ENCODE measurements at places on chromosomes 16 and 17. TPM values are rescaled to one million over a fixed set of nuclear protein-coding genes. Genes with fewer than 3 reads are reported as not detected.

NPIPA3 gene
- not detected for total RNA-seq

GRCh38 chr17:35432176-35433074 lies at the start of gene SLFN12:
SLFN12 (minus strand) TSS chr17:35432500; CDS start chr17:35423028, 9,472 bp downstream.
- DNase-seq, result no peak

- peak; percentile 40 for DNase-seq
These were observed 99.9 kb downstream of the EFCAB13 start for GRCh38 chr17:47423406-47424295.

PRR35 gene
- total RNA-seq, result 0.14 TPM

TLCD2 gene
- total RNA-seq, result 12.0 TPM

- DNase-seq, result no peak
These were observed 14.0 kb downstream of the SALL1 start for GRCh38 chr16:51137097-51137496.

Measured in Caco-2 (cell line).